ENCODE measurements at places on chromosomes 2 and 18.

- DNase-seq = no peak
These were observed 29.4 kb downstream of the KANSL3 start for GRCh38 chr2:96608469-96609455.

DNA sequence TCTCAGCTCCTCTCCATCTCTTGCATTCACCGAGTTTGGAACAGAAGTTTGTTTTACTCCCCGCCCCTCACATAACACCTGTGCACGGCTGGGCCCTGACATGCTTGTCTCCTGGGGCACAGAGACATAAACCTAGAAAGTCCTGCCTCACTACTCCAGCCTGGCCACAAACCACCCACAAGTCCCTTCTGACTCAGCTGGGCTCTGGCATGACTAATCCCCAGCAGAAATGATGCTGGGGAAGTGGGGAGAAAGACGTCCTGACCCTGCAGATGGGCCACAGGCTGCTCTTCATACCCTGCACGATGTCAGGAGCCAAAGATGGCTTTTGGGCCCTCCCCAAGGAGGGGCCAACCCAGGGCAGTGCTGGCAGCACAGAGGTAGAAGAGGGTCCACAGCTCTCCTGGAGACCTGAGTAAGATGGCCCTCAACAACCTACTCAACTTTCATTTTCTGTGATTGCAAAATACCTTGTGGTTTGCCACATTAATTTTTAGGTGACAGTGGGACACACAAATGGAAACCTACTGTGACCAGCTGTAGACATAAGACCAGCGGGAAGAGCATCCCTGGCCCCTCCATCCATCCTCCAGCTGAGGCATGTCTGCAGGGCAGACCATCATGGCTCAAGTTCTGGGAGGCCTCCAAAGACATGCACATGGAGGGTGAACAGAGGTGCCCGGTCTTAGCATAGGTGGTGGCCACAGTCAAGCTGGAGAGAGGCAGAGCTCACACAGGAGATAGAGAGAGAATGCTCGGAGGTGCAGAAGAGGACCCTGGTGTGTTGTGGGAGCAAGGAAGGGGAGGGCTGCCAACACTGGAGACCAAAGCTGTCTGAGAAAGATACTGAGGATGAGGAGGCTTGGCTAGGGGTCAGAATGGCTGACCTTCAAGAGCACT, 40.0 kb downstream of the DNMT3A start:
- no peak for DNase-seq

GRCh38 chr2:3305952-3306351, 71.7 kb downstream of the EIPR1 start:
- no peak for DNase-seq

- no peak for DNase-seq
These were observed 11.5 kb downstream of the ARPC2 start for GRCh38 chr2:218228366-218229090.

DNA sequence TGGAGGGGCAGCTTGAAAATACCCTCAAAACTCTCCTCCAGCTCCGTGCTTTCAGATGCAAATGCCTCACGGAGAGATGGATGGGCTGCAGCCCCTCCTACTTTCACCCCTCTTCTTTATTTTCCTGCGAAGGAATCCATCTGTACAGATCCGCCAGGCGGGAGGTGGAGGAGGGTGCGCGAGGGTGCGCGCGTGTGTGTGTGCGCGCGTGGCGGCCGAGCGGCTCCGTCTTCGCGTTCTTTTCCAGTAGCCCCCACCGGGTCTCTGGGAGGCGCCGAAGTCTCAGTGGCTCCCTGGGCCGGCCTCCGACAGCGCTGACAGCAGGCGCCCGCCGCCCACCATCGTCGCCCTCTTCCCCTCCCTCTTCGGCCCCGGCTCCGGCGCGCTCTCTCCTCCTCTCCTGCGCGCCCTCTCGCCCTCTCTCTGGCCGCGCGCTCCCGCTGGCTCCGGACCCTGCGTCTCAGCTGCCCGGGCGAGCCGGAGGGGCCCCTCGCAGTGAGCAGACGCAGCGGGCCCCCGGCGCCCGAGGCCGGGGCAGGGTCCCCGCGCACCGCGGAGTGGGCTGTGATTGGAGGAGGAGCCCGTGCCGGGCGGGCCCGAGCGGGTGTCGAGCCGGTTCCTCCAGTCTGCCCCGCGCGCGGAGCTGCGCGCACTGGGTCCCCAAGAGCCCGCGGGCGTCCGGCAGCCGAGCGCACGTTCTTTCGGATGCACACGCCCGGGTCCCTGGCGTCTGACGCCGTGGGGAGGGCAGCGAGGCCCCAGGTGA, at the start of gene CDH7:
Gene CDH7 (plus strand): TSS at position 624 of the 766 bp plus-strand sequence. CDS start 11,831 bp downstream, outside the sequence.
- DNase-seq = no peak

DNA sequence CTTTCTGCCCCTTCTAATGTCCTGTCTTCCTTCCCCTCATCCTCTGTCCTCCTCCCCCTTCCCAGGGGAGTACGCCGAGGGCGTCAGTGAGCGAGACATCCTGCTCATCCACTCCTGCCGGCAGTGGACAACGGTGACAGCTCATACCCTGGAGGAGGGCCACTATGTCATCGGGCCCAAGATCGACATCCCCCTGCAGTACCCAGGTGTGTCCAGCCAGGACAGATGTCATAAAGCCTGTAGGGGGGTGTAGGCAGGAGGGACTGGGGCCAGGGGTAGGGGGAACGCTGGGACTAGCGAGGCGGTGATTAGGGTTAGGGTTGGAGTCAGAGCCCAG, 3.4 kb downstream of the GAREM2 start:
- DNase-seq = no peak

- no peak for DNase-seq
These were observed 34.1 kb downstream of the CDC42EP3 start for GRCh38 chr2:37637190-37637860.

DNA sequence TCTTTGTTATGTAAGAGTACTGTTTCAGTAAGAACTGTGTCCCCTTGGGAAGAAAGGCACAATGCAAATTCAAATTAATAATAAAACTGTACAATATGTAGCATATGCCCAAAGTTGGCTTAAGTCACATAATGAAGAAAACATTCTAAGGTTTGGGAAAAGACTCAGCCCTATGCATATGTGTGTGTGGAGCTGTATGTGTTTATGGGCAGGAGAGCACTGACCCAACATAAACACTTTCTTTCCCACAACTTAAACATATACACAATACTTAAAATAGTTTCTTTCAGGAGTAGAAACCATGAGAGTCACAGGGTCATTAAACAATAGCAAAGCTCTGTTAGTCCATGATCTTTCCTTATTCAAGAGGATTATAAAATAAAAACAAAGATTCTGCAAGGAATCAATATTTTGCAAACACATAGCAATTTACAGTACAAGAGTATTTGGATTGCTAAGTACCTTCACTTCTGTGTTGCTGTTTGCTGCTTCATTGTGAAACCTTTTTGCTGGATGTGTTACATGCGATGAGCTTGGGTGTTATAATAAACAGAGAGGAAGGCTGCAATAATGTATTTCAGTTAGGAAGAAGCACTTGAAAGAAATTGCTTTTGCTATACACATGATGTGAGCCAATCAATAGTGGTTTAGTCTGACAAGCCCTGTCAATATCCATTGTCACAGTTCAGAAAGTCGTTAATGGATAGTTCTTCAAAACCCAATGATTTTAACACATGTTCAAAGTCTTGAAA, 347.3 kb downstream of the ARHGAP15 start:
- no peak for DNase-seq

GRCh38 chr2:27737676-27738348, 33.7 kb upstream of the MRPL33 start:
- no peak for DNase-seq

- DNase-seq = no peak
These were observed 46.1 kb upstream of the FOSL2 start for GRCh38 chr2:28346587-28346986.

DNA sequence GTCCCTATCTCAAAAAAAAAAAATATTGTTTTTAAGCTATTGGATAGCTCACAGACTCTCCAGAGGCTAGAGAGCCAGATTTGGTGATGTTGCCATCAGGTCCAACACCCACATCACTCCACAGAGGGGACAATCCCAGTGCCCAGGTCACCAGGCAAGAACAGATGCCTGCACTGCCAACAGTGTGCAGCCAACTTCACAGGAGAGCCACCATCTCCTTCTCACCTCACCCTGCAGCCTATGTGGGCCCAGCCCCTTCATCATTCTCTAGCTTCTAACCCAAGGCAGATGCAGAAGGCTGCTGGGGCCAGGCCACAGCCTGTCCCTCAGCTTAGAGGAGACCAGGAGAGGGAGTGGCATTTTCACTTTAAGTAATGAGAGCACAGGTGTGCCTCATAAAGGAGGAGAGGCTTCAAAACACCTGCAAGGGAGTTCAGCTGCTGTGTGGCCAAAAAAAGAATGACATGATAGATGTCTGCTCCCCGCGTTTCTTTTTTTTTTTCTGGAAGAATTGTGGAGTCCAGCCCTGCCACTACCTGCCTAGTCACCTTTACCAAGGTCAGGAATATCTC, 98.0 kb upstream of the ZSWIM2 start:
- no peak for DNase-seq

DNA sequence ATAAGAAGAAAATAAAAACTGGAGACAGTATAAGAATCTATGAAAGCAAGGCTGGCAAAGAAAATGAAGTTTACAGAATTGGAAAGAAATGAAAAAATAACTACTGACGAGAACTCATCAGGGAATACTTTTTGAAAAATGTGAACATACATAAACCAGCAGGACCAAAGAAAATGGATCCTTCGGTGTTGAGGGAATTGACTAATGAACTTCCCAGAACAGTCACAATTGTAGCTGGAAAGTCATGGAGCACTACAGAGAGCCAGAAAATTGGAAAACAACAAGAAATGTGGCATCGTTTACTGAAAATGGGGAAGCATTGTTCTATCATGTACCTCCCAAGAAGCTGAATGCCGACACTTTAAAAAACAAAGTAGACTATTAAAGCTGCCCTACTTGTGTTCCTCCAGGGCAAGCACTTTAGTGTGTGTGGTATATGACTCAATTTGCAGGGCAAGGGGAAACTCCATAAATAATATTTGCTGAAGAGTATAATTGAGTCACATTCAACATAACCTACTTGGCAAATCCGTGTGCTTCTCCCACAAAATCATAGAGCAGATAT, 1221.6 kb upstream of the NRXN1 start:
- no peak for DNase-seq

- DNase-seq = no peak
These were observed 184.3 kb downstream of the RPIA start for GRCh38 chr2:88875736-88876135.

DNA sequence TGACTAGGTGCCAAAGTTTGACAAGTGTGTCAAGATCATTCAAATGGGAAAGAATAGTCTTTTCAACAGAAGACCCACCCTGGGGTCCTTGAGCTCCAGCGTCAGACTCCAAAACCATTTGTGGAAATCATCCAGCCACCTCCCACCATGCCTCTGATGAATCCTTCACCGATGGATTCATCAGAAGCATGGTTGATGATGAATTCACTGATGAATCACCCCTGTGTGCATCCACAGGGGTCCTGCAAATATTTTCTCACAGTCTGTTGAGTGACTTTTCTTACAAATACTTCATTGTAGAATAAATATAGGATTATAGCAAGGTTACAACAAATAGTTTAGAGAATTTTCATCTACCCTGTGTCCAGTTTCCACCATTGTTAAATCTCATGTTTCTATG, 4.3 kb downstream of the UGT1A9 start:
- DNase-seq = no peak

DNA sequence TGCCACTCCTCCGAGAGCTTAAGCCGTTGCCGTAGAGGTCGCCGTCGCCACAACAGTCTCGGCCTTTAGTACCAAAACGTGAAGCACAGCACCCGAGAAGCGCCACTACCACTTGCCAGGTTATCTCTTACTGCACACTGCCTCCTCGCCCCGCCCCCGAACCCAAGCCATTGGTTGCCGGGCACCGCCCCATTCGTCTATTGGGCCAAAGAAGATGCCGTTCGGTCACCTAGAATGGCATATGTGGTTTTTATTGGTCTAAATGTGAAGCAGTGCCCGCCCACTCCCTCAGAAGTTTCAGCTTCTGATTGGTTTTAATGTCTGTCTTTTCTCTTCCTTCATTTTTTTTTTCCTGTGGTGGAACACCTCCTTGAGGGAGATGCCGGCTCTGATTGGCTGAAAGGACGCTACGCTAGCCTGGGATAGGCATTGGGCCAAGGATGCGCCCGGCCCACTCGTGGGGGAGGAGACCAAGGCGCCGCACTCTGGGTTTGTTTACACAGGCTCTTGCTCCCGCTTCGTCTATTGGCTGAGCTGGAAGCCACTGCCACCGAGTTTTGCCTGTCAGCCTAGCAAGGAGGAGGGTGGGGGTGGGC, at the start of gene PAIP2B:
Gene PAIP2B (minus strand): TSS at position 139 of the 596 bp plus-strand sequence. CDS start 24,514 bp downstream, outside the sequence.
- peak; percentile 96 for DNase-seq

DNA sequence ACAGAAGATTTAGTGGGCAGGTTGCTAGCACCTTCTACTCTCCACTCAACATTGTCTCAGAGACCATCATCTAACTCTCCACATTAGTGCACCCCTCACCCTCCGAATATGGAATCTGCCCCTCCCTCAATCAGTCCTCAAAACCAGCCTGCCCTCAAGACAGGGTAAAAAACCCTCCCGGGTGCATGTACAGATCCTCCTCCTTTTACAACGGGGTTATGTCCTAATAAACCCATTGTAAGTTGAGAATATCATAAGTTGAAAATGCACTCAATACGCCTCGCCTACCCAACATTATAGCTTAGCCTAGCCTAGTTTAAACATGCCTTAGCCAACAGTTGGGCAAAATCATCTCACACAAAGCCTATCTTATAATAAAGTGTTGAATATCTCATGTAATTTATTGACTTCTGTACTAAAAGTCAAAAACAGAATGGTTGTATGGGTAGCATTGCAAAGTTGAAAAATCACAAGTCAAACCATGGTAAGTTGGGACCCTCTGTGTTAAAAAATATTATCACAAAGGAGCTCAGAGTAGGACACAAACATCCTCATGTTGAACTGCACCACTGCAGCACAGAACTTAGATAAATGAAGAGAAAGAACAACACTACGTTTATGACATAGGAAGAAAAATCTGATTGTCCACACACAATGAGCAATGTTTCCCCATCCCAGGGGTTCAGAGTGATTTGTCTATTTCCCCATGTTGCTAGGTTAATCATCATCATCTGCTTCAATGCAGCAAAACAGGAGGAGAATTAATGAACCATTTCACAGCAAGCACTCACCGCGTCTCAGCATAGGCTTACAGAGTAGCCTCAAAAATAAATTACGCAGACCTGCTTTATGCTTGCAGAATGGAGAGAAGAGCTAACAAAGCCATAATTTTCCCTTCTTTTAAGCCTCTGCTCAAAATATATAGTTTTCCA, 184.1 kb upstream of the ARL4C start:
- DNase-seq = no peak

GRCh38 chr2:212536817-212537725, 1.5 kb downstream of the ERBB4 start:
- DNase-seq = peak; percentile 36

DNA sequence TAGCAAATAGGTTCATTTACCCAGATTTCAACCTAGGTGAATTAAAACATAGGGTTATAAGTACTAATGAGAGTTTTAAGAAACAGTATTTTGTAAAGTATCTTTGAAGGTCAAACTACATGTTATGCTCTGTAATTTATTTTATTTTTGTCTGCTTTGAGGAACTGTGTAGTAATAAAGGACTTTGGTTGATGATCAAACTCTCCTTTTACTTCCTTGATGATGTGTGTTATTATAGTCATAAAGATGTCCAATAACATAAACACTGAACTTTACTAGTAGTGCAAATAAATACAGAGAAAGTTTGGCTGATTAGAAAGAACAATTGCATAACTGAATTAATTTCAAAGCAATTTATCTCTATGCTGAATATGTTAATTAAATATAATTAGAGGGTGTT, 6.3 kb downstream of the GULP1 start:
- DNase-seq = no peak

GRCh38 chr2:226977775-226978190, 141.9 kb downstream of the RHBDD1 start:
- DNase-seq = peak; percentile 46

Measured in LNCaP clone FGC (cell line).